ENCODE measurements at places on chromosomes 1 and 21.

DNA sequence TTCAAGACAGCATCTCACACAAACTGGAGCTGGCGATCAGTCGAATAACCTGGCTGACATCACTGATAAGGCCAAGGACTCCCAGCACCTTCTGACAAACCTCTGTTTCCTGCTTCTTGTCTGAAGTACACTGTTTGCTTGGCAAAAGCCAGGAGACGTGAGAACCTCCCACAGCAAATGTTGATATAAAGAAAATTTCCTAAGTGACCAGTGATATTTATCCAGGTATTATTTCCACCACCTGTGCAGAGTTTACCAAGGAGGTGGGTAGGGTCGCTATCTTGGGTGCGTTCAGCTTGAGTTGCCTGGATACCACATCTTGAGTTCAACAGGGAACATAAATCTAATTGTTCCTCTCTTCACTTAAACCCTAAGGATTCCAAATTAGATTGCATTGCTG is 72.9 kb downstream of the SETD4 start:
- DNase-seq: no peak

GRCh38 chr1:3366126-3367051 is 88.1 kb upstream of the ARHGEF16 start:
- no peak for DNase-seq

DNA sequence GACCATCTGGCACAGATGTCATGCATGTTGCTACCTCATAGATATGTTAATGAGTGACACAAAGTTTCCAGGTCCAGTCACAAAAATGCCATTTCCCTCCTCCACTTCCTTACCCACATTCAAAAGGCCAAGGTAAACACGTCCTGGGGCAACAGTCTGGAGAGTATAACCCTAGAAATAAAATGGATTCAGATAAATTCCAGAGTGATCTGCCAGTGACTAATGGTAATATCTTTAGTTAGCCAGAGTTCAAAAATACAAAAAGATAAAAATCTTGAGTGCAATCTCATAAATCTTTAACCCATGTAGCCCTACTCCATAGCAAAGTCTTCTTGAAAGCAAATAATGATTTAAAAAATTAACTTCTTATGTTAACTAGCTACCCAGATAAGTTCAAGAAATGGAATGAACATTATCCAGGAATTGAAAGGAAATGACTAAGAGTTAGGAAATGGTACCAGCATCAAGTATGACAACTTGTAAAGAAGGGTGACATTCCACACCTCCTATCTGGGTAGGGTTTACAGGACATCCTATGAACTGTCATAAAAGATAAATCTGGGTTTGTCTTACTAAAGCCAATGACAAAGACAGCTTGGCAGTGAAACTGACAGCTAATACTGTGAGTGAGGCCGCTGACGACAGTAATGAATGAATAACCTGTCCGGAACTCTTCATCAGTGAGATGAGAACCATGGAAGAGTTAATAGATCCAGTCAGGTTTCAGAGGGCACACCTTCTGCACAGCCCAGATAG is 18.1 kb downstream of the RGS2 start:
- no peak for DNase-seq

GRCh38 chr1:15578921-15579682 is 5.7 kb downstream of the AGMAT start:
- DNase-seq: peak; percentile 33

DNA sequence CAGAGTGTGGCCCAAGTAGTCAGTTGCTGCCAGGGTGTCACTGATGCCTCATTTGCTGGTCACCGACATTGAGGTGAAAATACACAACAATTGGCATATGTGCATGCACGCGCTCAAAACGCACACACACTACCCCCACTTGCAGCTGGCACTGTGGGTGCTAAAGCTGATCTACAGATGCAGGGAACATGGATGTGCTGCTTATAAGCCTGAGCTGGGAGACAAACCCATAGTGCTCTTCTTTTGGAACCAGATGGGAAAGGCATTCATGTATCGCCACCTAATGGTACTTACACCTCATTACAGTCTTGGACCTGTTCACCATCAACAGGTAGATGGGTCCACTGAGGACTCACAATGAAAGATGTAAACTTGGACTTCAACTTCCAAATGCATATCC is 70.3 kb upstream of the CAMK1G start:
- DNase-seq: no peak

DNA sequence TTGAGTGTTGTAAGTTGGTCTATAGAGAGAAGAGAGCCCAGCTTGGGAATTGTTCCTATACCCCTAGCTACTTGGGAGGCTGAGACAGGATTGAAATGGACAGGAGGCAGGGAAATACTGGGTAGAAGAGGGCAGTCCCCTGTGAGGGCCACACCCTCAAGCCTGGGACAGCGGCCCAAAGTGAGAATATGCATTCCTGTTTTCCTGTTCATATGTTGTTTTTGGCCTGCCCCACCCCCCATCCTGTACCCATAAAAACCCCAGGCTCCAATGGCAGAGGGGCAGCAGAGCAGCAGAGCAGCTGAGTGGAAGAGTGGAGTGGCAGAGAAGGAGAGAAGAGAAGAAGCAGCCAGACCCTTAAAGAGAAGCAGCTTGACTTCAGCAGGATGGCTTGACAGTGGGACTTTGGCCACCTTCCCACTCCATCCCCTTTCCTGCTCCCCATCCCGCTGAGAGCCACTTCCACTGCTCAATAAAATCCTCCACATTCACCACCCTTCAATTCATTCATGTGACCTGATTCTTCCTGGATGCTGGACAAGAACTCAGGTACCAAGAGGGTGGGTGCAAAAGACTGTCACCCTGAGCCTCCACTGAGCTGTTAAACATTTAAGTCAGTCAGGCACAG is 70.6 kb upstream of the PUM1 start:
- no peak for DNase-seq

GRCh38 chr21:44602463-44602850 is 2.1 kb downstream of the KRTAP10-7 start:
- DNase-seq: no peak

- DNase-seq: no peak
Measured at GRCh38 chr1:230068621-230068873, 1.5 kb downstream of the GALNT2 start.

GRCh38 chr1:241276391-241276790 is 80.6 kb downstream of the RGS7 start:
- no peak for DNase-seq

GRCh38 chr1:48948562-48948961 is 171.9 kb upstream of the BEND5 start:
- no peak for DNase-seq

GRCh38 chr1:91650764-91651163 is 150.1 kb downstream of the CDC7 start:
- DNase-seq: no peak

GRCh38 chr1:64433747-64434146 is 36.2 kb upstream of the CACHD1 start:
- no peak for DNase-seq

DNA sequence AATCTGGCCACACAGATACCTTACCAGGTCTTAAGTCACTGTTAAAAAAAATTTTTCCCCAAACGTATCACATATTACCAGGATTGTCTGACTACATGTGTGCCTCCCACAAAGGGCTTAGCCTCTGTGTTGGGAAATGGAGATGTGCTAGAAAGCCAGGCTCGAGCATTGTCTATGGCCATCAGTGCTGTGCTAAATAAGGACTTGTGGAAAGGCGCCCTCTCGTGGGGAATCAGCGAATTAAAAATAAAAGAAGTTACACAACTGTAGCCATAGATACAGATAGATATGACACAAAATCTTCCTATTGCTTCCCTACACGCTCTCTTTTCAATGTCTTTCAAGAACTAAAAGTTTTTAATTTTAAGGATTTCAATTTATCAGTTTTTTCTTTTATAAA is 47.5 kb upstream of the CRNN start:
- DNase-seq: peak; percentile 52

- peak; percentile 21 for DNase-seq
Measured at GRCh38 chr1:202805886-202806844, 2.1 kb downstream of the KDM5B start.

DNA sequence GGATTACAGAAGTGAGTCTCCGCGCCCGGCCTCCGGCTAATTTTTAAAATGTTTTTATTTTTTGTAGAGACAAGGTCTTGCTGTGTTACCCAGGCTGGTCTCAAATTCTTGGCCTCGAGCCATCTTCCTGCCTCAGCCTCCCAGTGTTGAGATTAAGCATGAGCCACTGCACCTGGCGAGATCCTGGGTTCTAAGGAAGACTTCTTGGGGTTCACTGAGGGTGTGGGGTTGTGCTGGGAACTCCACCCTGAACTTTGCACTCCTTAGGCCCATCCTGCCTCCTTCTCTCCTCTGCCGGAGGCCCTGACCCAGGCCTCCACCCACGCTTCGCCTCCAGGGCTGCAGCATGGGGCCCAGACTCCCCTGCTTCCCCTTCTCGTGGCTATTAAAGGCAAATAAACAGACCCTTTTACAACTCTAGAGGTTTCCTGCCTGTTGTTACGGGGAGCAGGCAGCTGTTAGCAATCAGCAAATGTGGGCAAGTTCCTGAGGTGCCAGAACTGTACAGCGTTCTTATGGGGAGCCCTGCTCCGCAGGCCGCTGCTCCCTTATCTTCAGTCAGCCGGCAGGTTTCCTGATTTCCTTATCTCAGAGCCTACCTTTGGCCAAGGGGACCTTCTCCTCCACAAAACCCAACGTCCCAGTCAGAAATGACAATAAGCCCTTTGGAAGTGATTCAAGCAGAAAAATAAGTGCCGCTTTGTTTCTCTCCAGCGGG is 41.0 kb upstream of the LIN9 start:
- no peak for DNase-seq

- peak; percentile 33 for DNase-seq
Measured at GRCh38 chr21:33299181-33299752, 25.5 kb upstream of the IFNAR1 start.

- DNase-seq: no peak
Measured at GRCh38 chr1:80218112-80218511, 1211.6 kb upstream of the ADGRL4 start.

DNA sequence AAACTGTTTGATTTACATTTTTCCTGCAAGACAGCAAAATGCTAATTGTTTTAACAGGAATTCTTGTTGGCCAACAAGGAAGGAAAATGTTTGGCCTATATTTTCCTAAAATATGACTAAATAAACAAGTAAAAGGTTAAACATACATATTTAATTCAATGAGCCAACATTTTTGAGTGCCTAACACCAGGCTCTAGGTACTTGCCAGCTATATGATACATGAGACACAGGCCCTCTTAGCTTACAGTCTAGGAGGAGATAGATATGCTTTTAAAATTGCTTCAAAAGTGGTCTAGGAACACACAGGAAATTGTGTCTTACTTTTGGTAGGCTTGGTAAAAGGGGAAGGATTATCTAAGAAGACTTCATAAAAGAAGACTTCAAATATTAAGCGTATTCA is 50.9 kb downstream of the PIGK start:
- no peak for DNase-seq

DNA sequence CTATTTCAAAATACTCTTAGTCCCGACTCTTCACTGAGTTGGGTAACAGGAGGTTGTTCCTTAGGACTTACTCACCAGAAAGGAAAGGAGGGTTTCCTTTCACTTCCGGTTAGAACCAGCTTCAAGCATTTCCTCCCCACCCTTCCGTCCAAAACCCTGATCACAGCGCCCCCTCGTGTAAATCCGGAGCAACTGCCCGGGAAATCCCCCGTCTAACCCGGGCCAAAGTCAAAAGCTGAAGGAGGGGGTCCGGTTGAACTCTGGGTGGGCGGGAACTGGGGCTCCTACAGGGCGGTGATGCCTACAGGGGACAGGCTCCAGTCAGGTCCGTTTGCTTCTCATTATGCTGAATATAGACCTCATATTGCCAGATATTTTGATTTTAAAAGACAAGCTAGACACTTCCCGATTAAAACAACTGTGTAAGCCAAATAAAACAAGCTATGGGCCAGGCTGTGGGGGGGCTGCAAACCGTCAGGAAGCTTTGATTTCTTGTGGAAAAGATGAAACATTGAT is 15.0 kb upstream of the MTARC2 start:
- DNase-seq: peak; percentile 85

GRCh38 chr1:184186167-184186566 is 134.6 kb downstream of the TSEN15 start:
- DNase-seq: no peak

Measured in activated T-cell treated with anti-CD3 and anti-CD28 coated beads, Interleukin-2, amount 50 U/mL, for 72 hours (primary cell).